ENCODE measurements at places on chromosomes 13 and 19. TPM values are rescaled to one million over a fixed set of nuclear protein-coding genes. Genes with fewer than 3 reads are reported as not detected.

- DNase-seq: no peak
Measured at GRCh38 chr13:101845245-101846020, 393.0 kb downstream of the ITGBL1 start.

DNA sequence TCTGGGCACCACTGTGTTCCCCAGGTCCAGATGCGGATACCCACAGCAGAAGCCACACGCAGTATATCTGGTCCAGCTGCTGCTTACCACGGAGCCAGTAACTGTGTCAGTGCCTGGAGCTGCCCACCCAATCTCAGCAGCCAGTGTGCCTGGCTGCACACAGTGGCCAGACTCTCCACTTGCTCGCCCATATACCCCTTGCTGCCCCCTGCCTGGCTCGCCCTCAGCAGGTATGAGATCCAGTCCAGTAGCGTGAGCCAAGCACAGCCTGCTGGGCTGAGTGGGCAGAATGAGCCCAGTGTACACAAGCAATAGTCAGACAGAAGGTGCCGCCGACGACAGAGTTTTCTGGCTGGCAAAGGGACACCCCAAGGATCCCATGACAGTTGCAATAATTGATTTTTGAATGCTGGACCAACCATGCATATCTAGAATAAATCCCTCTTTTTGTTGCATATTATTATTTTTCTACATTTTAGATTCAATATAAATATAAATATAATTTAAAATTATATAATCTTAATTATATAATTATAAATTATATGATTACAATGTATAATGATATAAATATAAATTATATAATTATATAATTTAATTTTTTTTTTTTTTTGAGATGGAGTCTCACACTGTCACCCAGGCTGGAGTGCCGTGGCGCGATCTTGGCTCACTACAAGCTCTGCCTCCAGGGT is 918.8 kb upstream of the MIR17HG start:
- no peak for DNase-seq

DNA sequence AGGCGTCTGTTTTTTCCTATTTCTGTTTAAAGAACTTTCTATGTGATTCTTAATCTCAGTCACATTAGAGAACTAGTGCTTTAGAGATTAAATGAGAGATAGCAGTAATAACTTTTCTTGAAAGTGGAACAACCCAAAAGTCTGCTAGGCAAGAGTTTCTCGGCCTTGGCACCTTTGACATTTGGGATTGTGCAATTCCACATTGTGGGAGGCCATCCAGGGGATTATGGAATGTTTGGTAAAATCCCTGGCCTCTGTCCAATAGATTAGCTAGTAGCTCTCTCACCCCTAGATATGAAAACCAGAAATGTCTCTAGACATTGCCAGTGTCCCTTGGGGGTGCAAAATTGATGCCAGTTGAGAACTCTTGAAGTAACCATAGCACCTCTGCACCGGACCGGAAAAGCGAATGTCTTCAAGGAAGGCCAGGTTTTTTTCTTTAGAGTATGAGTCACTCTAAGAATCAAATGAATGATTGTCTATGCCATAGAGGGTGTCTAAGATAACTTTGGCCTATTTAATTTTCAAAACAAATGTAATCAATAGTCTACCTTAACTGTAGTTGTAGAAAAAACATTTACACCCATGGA is 45.0 kb upstream of the IL17D start:
- DNase-seq: no peak

- DNase-seq: no peak
Measured at GRCh38 chr19:41356984-41357739, 3.4 kb upstream of the TGFB1 start.

DNA sequence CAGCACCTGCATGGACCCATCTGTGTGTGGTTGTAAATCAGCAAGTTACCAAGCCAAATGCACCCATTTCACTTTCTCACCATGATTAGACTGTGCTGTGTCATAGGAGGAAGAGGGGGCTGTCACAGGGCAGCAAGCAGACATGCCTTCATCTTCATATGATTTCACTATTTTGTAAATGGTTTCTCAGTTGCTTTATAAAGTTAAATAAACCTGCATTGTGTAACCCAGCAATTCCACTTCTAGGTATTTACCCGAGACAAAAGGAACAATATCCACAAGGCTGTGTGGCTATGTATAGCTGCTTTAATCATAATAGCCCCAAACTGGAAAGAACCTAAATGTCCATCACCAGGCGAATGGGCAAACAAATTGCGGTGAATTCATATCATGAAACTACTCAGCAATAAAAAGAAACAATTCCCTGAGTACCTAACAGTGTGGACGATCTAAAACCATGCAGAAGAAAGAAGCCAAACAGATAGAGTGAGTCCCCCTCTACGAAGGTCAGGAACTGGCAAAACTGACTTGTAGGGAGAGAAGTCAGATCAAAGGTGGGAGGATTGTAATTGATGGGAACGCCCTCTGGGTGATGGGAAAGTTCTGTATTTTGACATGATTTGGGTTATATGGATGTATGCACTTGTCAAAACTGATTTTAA is 185.4 kb downstream of the COL4A1 start:
- no peak for DNase-seq

- DNase-seq: peak; percentile 41
Measured at GRCh38 chr19:16795731-16796130, 33.5 kb upstream of the SIN3B start.

DNA sequence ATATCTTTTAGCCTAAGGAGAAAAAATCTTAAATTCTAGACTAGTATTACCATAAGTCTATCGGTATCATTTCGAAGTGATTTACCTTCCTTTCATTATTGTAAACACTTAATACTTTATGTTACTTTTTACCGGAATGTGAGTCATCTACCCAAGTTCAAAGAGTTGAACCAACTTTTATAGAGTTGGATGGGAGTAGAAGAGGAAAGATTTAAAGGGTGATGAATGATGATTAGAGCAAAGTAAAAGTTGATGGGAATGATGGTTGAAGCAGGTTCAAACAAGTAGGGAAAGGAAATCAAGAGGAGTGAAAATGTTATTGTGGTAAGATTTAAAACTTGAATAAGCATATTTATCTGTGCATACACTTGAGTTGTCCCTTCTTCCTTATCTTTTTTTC is 11.3 kb upstream of the LPAR6 start:
- no peak for DNase-seq

- peak; percentile 43 for DNase-seq
Measured at GRCh38 chr19:17719730-17720400, 585 bp downstream of the MAP1S start.

PTGER1 gene
- 1.2 TPM for total RNA-seq

SLC6A16 gene
- 0.31 TPM for total RNA-seq

ZSCAN4 gene
- not detected for total RNA-seq

ZNF665 gene
- 5.4 TPM for total RNA-seq

MIDN gene
- 113 TPM for total RNA-seq

All from GM23338 (cell line).